ENCODE measurements at places on chromosomes 6 and 20.

DNA sequence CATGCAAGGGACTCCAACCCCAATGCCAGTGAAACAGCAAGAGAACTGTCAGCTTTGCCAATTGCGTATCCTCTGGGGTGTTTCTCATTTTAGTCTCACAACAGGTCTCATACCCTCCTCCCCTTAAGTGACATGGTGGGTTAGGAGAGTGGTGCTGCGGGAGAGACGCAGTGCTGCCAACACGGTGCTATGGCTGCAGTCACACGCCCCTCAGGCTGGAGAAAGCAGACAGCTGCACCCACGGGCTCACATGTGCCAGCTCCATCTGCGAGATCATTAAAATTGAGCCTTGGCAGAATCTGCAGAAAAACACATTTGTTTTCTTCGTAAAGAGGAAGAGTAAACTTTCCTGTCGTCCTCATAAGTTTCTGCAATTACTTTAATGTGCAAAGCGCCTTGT, 114.7 kb downstream of the ANKRD60 start:
- DNase-seq: no peak

- no peak for DNase-seq
Measured at GRCh38 chr6:132525866-132526265, 12.2 kb upstream of the TAAR9 start.

GRCh38 chr6:32406857-32407256, at the start of gene BTNL2:
TSS of gene BTNL2 (minus strand) at chr6:32407181. CDS start at chr6:32407123, 58 bp downstream.
- DNase-seq: no peak

DNA sequence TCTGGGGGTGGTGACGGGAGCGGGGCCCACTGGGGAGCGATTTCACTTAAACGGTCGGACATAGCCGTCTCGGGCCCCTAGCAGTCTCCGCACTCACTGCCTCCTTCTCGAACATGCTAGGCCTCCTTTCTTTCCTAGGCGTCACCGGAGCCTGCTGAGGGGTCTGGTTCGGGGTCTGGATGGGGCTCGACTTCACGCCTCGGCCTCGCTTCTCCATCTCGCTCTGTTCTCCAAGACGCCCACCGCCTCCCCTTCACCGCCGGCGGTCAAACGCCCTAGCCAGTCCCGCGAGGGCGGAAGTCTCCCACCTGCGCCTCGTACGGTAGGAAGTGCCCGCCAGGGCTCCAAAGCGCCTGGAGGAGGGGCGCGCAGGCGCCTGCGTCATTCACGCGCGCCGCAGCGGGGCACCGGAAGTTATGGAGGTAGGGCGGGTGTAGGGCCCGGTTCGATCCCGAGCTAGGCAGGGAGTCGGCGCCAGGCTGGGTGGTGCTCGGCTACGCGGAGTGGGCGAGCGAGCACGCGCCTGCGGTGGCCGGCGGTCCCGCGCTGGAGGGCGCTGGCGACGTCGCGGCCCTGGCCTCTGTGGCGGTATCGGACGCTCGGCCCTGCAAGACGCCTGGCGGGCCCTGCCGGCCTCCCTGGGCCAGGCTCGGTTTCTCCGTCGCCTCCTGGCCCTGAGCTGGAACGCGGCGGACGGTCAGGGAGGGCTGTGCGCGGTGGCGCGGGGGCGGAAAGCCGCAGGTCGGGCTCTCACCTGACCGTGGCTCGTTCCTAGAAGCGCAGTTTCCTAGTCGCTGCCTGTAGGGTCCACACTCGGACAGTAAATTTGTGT, at the start of the genes DYNLT2 and ERMARD:
Gene DYNLT2, minus strand, starts transcription at position 331 of the 832 bp plus-strand sequence. Its CDS starts 114 bp downstream, at position 217.
Gene ERMARD, plus strand, starts transcription at position 381 of the 832 bp plus-strand sequence. Its CDS starts 36 bp downstream, at position 417.
- DNase-seq: peak; percentile 90

DNA sequence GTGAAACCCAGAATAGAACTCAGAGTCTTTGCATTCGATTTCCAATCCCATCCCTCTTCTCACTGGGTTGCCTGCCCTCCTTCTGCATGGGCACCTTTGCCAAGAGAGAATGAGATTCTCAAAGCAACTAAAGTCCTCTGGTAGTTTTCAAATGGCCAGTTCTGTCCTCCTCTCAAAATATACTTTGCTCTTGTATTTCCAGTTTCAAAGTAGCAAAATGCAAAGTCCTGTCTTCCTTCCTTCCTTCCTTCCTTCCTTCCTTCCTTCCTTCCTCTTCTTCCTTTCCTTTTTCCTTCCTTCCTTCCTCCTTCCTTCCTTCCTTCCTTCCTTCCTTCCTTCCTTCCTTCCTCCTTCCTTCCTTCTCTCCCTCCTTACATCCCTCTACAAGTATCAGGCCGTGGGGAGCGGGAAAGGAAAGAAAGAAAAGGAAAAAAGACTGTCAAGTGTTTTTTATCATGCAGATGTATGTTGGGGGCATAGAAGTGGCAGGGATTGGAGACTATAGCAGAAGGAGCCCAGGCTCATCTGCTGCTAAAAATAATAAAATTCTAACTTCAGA, 265.2 kb downstream of the CD83 start:
- no peak for DNase-seq

- DNase-seq: no peak
Measured at GRCh38 chr20:17460119-17460518, 71.1 kb downstream of the BFSP1 start.

GRCh38 chr20:50694379-50695134, 3.2 kb upstream of the RIPOR3 start:
- DNase-seq: no peak

DNA sequence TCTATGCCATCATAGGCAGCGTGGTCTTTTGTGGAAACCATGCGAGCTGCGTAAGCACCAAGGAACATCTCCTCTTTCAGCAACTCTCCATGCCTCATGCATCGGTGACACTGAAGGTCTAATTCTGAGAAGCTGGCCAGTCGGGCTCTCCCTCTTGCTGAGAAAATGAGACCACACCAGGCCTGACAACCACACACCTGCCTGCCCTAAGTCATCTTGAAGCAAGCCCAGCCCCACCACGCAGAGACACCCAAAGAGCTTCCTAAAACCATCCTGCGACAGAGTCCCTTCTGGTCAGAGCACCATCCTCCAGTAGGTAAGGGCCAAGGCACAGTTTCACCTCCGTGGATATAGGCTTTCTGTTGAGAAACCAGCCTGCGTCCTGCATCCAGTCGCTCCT, 26.6 kb downstream of the PREX1 start:
- DNase-seq: no peak

GRCh38 chr6:10528158-10528981, 7.2 kb downstream of the GCNT2 start:
- no peak for DNase-seq

DNA sequence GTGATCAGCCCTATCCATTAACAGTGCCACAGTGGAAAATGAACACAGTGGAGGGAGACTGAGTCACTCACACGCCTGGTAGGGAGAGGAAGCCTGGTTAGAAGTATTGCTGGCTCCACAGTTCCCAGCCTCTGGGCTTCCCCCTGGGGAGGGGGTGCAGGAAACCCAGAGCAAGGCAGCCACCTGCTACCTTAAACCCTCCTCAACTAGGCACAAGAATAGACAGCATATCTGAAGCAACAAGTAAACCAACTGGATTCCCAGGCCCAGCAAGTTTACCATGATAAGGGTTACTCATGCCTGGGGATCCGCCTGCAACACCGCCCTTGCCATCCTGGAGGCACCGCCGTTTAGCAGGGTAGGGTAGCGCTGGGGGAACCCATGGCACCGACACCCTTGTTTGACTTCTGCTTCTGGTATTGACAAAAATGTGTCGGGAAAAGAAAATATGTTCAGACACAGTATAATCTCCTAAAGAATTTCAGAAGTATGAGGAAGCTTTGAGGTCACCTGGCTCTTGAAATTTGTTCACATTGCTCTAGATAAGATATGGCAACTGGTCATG, 38.3 kb downstream of the SLC22A23 start:
- no peak for DNase-seq

DNA sequence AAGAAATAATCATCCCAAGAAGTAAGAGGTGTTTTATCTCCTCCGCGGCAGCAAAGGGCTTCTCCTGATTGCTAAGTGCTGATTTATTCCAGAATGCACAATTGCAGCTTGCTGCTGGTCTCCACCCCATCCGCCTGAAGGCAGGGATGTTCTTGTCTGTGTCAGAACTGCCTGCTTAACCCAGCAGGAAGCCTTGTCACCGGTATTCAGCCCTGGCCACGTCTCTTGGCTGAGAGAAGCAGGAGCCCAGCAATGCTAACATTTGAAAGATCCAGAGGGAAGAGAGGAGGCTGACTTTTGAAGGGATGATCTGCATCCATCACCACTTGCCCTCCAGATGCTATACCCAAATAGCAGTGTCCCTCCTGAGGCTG, 4.2 kb downstream of the SCML4 start:
- DNase-seq: no peak

DNA sequence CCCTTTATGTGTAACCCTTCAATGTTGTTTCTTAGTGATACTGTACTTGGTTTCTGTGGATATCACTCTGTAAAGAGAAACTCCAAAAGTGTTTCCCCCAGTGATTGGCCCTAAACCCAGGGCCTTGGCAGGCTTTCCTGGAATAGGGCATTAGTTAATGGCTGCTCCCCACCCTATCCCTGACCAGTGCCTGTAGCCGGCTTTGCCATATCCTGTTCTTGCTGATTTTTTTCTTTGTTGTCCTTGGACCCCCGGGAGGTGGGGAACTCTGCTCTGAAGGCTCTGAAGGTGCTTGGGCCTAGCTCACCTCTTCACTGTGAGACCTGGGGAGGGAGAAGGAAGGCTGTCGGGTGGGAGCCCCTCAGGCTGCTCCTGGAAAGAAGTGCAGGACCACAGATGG, 120.1 kb downstream of the TCP11 start:
- DNase-seq: no peak

- DNase-seq: no peak
Measured at GRCh38 chr20:37233548-37234253, 27.9 kb downstream of the GHRH start.

All from stimulated activated CD8-positive, alpha-beta memory T cell treated with anti-CD3 and anti-CD28 coated beads, Interleukin-4, amount 100 ng/mL, for 1 hour (primary cell).